ENCODE measurements at places on chromosomes 16 and 17.

DNA sequence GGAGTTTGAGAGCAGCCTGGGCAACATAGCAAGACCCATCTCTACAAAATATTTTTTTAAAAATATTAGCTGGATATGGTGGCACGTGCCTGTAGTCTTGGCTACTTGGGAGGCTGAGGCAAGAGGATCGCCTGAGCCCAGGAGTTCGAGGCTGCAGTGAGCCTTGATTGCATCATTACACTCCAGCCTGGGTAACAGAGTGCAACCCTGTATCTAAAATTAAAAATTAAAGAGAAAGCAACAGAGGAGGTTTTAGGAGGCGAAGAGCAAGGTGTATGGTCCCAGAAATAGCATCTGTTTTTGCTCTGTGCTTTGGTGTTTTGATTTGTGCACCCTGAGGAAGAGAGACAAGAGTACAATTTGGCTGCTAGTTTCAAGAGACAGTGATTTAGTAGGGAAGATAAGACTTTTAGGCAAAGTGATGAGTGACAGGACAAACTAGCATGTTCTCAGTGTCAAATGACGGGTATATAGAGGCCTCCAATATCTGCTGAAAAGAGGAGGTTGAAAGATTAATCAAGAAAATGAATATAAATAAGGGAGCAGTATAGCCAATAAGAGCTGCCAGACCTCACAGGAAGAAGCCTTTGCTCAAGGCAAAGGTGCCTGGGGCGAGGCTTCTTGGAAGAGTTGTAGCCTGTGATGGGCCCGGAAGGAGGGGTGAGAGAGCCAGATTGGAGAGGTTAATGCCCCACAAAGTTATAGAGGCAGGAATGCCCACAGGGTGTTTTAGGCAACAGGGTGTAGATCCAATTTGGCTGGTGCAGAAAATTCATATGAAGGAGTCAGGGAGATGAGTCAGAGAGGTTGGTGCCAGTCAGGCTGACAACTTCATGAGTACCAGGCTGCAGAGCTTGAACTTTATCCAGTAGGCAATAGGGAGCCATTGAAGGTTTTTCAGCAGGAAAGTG lies 11.4 kb downstream of the HLF start:
- DNase-seq = no peak

- no peak for DNase-seq
Observed at GRCh38 chr16:12426122-12426521, 377.6 kb downstream of the CPPED1 start.

- DNase-seq = no peak
Observed at GRCh38 chr17:45920083-45920482, 25.7 kb downstream of the MAPT start.

GRCh38 chr16:27080895-27081294 lies 14.2 kb downstream of the C16orf82 start:
- no peak for DNase-seq

- no peak for DNase-seq
Observed at GRCh38 chr16:88713568-88714419, 7.5 kb downstream of the CTU2 start.

- no peak for DNase-seq
Observed at GRCh38 chr17:1643999-1644492, 1.5 kb downstream of the SCARF1 start.

- DNase-seq = no peak
Observed at GRCh38 chr17:8954339-8954738, 11.2 kb downstream of the PIK3R5 start.

- no peak for DNase-seq
Observed at GRCh38 chr16:75088216-75088615, 28.4 kb downstream of the LDHD start.

DNA sequence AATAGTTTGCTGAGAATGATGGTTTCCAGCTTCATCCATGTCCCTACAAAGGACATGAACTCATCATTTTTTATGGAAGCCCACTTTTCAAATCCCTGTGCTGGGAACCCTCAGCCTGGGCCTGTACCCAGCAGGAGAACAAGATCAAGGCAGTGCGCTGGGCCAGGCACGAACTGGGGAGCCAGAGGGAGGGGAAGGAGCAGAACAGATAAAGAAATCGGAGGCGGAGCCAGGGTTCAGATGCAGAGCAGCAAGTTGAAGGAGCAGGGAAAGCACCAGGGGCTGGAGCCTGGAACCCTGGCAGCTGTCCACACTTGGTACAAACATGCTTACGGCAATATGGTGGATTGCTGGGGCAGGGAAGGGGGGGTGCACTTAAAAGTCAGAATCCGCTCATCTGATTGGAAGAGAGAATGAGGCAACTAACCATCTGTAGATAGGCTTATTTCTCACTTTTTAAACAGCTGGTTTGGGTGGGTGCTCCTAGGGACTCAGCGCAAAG lies 107.5 kb downstream of the NOG start:
- no peak for DNase-seq

DNA sequence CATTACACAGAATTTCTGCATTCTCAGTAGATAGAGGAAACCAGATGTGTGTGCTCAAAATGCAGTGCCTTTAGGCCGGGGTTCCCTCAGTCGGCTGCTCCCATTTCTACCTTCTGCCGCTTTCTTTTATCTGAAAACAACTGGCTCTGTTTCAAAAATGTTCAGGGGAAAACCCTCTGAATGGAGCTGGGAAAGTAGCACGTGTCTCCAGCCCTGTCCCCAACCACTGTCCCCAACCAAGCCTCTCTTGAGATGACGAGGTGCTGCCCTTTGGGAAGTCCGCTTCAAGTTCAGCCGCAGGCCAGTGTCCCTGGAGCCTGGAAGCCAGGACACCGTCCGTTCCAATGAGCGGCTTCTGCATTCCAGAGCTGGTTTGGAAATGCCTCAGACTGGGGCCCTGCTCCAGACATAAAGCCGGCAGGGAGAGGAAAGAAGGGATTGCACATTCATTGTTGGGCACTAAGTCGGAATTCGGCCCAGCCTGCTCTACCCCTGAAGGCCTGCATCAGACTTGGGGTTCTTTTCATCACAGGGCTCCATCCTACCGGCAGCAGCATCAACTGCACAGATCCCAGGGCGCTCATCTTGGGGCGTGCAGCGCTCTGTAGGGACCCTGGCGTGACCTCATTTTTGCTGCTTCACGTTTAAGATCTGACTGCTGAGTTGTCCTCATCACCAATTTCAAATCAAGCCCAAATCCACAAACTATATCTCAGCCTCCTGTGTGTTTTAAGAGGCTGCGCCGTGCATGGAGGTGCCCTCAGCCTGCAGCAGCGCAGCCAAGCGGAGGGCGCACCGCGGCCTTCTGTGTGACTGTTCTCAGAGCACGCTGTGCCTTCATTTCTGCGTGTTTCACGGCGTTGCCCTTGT lies 111.3 kb downstream of the BANP start:
- DNase-seq = no peak

DNA sequence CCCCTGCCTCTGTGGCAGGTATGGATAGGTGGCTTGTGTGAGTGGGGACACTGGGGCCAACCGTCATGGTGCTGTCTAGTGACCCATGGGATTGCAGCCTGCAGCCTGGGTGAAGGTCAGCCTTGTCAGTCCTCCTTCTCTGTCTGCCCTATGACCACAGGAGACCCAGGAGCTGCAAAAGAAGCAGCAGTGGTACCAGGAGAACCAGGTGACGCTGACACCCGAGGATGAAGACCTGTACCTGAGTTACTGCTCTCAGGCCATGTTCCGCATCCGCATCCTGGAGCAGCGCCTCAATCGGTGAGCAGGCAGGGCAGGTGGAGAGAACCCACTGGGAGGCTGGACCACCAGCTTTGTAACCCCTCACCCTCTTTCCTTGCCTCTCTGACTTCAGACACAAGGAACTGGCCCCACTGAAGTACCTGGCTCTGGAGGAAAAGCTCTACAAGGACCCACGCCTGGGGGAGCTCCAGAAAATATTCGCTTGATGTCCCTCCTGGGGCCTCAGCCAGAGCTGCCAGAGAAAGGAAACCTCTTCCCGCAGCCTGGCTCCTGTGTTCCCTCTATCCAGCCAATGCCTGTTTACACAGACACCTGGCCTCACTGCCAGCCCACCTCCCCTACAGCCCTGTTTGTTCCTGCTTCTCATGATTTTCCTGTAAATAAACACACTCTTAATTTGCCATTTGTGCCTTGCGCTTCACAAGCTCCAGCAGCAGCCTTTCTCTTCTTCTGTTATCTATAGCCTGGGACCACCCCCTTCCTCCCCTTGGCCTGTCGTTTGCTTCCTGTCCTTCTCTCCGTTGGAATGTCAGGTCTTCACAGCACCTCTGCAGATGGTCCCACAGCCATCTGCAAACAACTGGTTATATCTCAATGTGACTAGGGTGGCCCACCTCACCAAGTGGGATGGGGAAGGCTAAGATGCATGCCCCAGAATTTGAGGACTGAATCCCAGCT lies 4.5 kb upstream of the KATNB1 start:
- no peak for DNase-seq

- DNase-seq = no peak
Observed at GRCh38 chr17:77304051-77304745, 163.4 kb downstream of the SEC14L1 start.

DNA sequence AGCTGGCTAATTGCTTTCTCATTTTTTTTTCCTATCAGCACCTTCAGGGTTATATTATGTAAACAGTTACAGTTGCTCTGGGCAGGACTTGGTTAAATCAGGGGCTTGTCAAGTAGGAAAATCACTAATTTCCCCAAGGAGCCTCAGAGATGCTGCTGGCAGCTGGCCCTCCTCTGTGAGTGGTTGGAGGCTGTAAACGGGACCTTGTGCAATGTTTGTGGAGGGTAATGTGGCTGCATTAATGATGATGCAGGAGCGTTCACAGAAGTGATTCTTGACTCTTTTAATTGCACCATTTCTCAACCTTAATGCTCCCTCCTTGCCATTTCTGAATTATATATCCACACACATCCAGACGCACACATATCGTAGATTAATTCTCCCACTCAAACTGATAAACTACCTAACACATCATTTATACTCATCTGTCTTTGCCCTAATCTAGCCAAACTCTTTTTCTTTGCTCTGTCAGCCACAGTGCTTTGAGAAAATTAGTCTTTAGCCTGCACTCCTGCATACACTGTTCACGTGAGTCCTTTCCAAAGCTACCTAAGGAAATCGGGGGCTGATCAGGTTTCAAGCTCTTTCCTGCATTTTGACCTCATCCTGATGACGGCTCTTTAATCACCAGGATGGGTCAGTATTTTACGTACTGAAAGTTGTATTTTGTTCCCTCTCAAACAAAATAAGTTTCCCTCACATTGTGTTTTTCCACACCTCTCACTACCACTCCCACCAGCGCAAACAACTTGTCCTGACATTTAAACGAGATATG lies 154.4 kb upstream of the PIRT start:
- DNase-seq = no peak

GRCh38 chr17:74235911-74236371 lies 22.6 kb downstream of the TTYH2 start:
- DNase-seq = no peak

GRCh38 chr16:82358606-82359221 lies 188.7 kb upstream of the MPHOSPH6 start:
- no peak for DNase-seq

GRCh38 chr16:23827057-23827456 lies 8.7 kb upstream of the PRKCB start:
- no peak for DNase-seq

- no peak for DNase-seq
Observed at GRCh38 chr17:33572615-33573014, 279.5 kb upstream of the ASIC2 start.

- DNase-seq = peak; percentile 95
Observed at GRCh38 chr17:40111221-40112128, 10.3 kb upstream of the MSL1 start.

GRCh38 chr16:63323055-63323454 lies 1286.8 kb upstream of the CDH8 start:
- DNase-seq = no peak

DNA sequence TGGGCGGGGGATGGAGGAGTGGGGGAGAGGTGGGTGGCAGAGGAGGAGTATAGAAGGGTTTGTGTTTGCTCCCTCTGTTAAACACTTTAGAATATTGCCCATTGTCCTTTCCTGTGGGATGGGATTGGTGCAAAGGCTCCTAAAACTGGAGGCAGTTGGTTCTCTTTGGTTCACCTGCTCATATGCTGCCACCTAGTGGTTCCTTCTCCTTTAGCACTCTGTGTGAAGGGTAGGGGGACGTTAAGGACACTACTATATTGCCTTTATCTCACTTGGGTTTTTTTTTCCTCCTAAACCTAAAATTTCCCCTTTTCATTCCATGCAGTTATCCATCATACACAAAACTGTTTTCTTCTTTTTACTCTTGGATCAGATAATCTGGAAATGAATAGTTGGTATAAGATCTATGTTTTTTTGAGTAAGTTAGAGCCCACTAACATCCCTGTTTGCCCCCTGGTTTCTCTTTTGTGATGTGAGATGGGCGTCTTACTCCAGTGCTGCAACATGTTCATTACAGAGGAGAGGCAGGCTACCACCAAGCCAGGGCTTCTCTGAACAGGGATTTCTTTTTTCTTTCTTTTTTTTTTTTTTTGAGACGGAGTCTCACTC lies 23.8 kb downstream of the SNX11 start:
- DNase-seq = peak; percentile 54

DNA sequence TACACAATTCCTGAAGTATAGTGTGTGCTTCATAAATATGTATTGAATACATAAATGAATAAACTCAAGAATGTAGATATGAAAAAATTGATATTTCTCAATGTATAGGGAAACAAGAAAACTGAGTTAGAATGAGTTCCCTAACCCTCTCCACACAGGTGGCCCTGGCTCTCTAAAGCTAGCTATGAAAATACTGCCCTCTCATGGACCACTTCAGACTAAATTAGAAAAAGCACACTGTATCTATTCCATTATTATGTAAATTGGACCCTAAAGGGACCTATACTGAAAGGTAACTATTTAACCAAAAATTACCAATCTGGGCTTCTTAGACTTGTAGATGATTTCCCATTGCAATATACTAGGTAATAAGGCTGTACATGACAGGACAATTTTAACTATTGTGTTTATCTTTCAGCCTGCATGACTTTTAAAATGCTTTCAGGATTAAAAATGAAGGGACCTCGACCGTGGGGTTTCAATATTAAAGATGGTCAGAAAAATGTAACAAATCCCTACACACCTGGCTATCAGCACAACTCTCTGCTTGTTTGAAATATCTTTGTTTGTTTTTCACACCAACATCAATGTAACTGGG lies 672.5 kb upstream of the KIF2B start:
- DNase-seq = no peak

GRCh38 chr16:68793401-68793857 lies 49.9 kb upstream of the TANGO6 start:
- DNase-seq = no peak

GRCh38 chr17:29368926-29369325 lies 21.2 kb upstream of the TAOK1 start:
- peak; percentile 50 for DNase-seq

DNA sequence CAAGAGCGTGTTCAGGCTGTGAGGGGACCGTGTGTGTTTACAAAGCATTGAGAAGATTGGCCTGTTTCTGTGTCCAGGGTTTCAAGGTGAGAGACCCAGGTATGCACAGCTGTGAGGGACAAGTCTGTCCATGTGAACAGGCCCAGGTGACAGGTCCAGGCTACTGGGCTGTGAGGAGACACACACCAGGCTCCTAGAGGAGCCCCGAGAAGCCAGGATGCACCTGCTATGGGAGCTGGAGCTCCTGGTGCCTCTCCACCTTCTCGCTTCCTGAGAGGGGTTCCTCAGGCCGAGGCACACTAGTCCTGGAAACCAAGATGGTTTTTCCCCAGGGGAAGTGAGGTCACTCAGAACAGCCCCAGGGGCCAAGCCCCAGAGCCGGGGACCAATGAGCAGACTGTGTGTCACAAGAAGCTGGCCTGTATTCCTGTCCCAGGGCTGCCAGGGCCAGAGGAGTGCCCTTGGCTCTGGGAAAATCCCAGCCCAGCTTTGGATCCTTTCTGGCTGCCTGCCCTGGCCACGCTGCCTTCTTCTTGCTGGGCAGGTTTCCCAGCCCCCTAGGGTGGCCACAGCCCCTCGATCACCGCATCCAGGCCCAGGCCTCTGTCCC lies 153.4 kb upstream of the PLCG2 start:
- no peak for DNase-seq
